ENCODE measurements at places on chromosomes 6 and 20. TPM values are rescaled to one million over a fixed set of nuclear protein-coding genes. Genes with fewer than 3 reads are reported as not detected.
A peak's percentile ranks its signal among the peaks of the same experiment; 100 is the strongest.

GRCh38 chr6:128848212-128848935 lies 34.6 kb upstream of the LAMA2 start:
- no peaks in the 10 kb centered on the region for H3K4me1 ChIP-seq
- H3K4me3 ChIP-seq: no peak overlapping the region
- H3K36me3 ChIP-seq: no peaks in the 10 kb centered on the region
- H3K27ac ChIP-seq: no peak overlapping the region
- no peaks in the 10 kb centered on the region for H3K27me3 ChIP-seq

DNA sequence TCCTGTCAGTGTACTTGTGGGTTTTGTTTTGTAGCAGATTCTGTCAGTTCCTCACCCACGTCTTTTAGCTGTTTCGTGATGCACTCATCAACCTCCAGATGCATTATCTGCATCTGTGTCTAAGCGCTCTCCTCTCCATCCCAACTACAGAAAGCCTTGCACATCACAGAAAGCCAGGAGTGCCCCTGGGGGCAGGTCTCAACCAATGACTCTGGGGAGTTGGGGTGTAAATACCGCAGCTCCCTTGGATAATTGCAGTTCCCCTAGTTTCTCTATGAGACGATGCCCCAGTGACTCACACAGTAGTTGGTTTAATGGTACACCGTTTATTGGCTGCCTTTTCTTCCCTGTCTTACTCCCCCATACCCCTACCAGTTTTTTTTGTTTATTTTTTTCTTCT lies 158.1 kb downstream of the SOX4 start:
- H3K4me3 ChIP-seq: no peak overlapping the region
- no peaks in the 10 kb centered on the region for H3K36me3 ChIP-seq
- no peaks in the 10 kb centered on the region for H3K27me3 ChIP-seq
- no peak for DNase-seq

DNA sequence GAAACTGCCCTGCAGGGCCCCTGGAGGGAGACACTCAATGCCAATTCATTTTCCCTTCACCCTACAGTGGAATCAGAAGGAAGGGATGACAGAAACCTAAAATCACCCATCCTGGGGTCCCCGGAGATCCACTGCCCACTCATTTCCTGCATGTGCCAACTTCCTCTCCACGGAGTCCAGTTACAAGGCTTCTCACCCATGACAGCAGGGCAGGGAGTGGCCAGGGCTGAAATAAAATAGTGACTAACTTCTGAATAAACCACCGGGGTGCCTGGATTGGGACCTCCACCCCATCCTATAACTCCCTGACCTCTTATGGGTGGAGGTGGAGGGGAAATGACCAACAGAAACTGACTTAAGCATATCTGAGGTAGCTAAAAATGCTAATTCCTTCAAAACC lies 362.3 kb downstream of the MAFB start:
- H3K36me3 ChIP-seq: no peaks in the 10 kb centered on the region
- no peaks in the 10 kb centered on the region for H3K27me3 ChIP-seq
- H3K27ac ChIP-seq: no peak overlapping the region
- no peak for DNase-seq
- no peaks in the 10 kb centered on the region for H3K4me1 ChIP-seq

GRCh38 chr6:31889331-31889972 lies 8.0 kb downstream of the EHMT2 start:
- no peaks in the 10 kb centered on the region for H3K27me3 ChIP-seq
- H3K4me3 ChIP-seq: no peak overlapping the region

DNA sequence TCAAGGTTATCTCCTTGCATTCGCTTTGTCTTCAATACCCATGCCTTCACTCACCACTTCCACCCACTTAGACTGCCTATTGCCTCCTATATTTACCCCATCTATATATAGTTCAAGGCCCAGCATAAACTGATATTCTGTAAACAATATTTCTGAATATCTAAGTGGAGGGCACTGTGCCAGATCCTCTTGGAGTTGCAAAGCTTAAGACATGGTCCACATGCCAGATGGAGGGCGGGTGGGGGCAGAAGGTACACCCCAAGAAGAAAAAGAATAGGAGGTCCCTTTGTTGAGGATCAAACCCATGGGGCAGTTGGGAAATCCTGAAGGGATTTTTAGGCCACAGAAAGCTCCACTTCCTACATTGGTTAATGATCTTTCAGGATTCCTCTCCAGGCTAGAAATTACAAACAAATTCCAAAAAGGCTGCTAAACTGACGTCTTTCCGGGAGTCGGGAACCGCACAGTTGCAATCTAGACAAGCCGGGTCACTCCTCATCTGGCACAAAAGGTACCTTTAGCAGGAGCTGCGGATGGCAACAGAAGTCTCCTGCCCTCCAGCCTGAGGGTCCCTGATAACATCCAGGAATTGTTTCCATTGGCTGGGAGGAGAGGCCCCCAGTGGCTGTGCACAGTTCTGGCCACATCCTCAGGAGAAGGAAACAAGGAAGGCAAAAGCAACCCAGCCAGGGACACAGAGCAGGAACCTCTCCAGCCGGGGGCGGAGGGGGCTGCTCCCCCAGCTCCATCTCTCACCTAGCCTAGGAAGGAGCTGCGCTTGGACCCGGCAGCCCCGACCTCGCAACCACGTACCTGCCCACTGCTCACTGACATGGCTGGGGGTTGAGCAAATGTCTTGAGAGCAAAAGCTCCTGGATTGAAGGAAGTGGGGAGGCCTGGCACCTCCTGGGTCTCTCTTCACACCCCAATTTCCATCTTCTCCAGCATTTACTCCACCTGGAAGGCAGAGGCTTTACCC lies 5.9 kb upstream of the LPIN3 start:
- H3K36me3 ChIP-seq: no peaks in the 10 kb centered on the region
- no peaks in the 10 kb centered on the region for H3K27me3 ChIP-seq
- peak overlapping the region; percentile 48 for H3K27ac ChIP-seq
- no peak for DNase-seq

- no peak for DNase-seq
- peaks cover 11% of the 10 kb centered on the region for H3K4me1 ChIP-seq
- no peaks in the 10 kb centered on the region for H3K36me3 ChIP-seq
- H3K4me3 ChIP-seq: no peak overlapping the region
- H3K27ac ChIP-seq: no peak overlapping the region
- no peaks in the 10 kb centered on the region for H3K27me3 ChIP-seq
Observed at GRCh38 chr20:9200196-9200595, 131.3 kb downstream of the PLCB4 start.

- H3K4me1 ChIP-seq: peaks cover 26% of the 10 kb centered on the region
- peak overlapping the region; percentile 79 for H3K27ac ChIP-seq
- H3K4me3 ChIP-seq: no peak overlapping the region
- no peaks in the 10 kb centered on the region for H3K27me3 ChIP-seq
- H3K36me3 ChIP-seq: peaks cover 74% of the 10 kb centered on the region
Observed at GRCh38 chr20:63699466-63700198, 3.2 kb downstream of the TNFRSF6B start.

DNA sequence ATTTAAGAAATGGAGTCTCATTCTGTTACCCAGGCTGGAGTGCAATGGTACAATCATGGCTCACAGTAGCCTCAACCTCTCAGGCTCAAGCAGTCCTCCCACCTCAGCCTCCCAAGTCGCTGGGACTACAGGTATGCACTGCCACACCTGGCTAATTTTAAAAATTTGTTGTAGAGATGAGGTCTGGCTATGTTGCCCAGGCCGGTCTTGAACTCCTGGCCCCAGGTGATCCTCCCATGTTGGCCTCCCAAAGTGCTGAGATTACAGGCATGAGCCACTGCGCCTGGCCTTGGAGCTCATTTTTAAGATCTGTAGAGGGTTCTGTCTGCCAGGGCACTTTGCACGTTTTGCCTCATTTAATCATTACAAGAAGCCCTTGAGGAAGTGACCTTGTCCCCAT lies 17.5 kb downstream of the ZC3H12D start:
- no peak for DNase-seq
- no peaks in the 10 kb centered on the region for H3K27me3 ChIP-seq
- no peak overlapping the region for H3K27ac ChIP-seq
- H3K36me3 ChIP-seq: no peaks in the 10 kb centered on the region
- no peaks in the 10 kb centered on the region for H3K4me1 ChIP-seq

DNA sequence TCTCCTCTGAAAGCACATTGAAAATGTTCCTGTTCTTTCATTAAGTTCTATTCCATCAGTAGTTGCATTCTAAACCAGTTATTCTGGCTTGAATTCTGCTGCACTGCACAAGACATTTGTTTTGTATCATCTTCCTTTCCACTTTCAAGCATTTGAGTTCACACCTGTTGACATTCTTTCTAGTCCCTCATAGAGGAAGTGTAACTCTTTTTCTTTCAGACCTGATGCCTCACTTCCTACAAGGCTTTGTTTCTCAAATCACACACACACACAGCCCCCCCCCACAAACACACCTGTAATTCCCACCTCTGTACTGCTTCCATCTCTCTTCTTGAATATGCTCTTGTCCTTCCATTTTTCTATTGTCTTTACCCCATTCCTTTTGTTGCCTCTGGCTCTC lies 50.9 kb downstream of the CCN2 start:
- no peaks in the 10 kb centered on the region for H3K27me3 ChIP-seq
- H3K36me3 ChIP-seq: no peaks in the 10 kb centered on the region
- no peak for DNase-seq
- H3K4me1 ChIP-seq: no peaks in the 10 kb centered on the region
- no peak overlapping the region for H3K4me3 ChIP-seq

DNA sequence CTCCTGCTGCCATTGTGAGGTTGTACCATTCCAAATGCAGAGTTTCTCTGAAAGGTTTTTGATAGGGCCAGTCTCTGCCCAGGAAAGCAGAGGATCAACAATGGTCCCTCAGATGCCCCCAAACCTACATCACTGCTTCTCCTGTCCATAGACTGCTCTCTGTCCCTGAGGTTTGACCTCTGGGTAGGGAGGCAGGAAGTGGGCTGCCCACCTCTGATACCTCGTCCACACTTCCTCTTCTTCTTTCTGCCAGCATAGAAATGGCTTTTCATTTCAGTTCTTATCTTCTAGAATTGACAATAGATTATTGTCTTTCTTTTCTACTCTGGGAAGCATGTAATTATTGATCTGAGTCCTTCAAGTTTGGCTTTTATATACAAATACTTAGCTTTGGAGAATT lies 170.6 kb downstream of the TRMT11 start:
- no peak for DNase-seq
- H3K27me3 ChIP-seq: no peaks in the 10 kb centered on the region
- no peaks in the 10 kb centered on the region for H3K36me3 ChIP-seq
- H3K27ac ChIP-seq: no peak overlapping the region

DNA sequence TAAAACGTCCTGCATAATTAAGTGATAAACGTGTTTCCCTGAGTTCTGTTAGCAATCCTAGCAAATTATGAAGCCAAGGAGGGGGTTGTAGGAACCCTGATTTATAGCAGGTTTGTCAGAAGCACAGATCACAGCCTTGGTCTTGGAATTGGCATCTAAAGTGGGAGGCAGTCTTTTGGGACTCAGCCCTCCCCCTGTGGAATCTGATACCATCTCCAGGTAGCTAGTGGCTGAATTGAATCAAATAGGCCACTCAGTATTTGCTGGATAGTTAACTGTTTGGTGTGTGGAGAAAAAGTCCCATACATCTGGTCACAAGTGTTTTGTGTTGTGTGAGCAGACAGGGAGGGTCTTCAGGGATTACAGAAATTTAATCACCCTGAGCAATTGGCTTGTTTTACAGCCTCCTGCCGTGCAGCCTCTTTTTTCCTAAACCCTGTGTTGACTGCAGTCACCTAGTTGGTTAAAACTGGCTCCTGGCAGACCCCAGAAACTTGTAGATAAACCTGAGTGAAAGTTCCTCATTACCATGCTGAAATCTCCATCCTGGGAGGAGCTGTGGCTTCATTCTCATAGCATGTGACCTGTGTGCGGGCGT lies 19.0 kb upstream of the KIFC1 start:
- no peaks in the 10 kb centered on the region for H3K27me3 ChIP-seq
- no peak overlapping the region for H3K4me3 ChIP-seq
- no peaks in the 10 kb centered on the region for H3K36me3 ChIP-seq
- peaks cover 38% of the 10 kb centered on the region for H3K4me1 ChIP-seq

DNA sequence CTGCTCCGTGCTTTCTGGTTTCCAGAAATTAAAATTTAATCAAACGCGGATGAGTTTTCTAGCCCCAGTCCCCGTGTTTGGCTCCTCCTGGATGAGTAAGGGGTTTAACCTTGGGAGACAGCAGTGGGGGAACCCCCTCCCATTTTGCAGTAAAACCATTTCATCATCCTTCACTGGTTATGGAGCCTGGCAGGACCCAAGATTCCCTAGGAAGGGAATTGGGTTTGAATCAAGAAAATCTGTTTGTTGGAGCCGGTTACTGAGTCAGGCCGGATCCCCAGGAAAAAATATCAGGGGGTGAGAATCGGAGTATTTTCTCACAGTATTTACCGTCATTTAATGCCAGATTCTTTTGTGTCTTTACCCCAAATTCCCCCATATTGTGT lies 754 bp downstream of the YWHAB start:
- no peaks in the 10 kb centered on the region for H3K27me3 ChIP-seq
- H3K4me1 ChIP-seq: peaks cover 31% of the 10 kb centered on the region
- H3K36me3 ChIP-seq: no peaks in the 10 kb centered on the region
- no peak for DNase-seq

DNA sequence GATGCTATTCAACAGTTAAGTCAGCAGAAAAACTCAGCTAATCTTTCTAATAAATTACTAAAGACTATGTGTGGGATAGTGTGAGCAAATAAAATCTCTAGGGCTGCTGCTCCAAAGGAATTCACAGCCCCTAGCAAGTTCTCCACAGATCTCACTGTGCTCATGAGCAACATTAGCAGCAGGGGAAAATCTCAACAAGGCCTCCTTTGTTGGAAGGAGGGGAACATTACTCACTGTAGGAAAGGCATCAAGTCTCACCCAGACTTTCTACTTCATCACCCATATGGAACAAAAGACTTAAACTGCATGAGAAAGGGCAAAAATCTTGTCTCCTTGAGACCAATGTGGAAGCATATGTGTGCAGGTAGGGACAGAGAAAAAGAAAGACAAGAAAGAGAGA lies 726.4 kb upstream of the SLC35B3 start:
- H3K4me1 ChIP-seq: no peaks in the 10 kb centered on the region
- no peak for DNase-seq
- H3K36me3 ChIP-seq: no peaks in the 10 kb centered on the region
- no peaks in the 10 kb centered on the region for H3K27me3 ChIP-seq
- no peak overlapping the region for H3K27ac ChIP-seq

The ARMC2 gene
- 11.1 TPM for total RNA-seq

The ETV7 gene
- 9.2 TPM for total RNA-seq

The TRDN gene
- total RNA-seq: 0.30 TPM

Measured in tibial nerve (tissue), 4 donors.